ENCODE measurements at places on chromosomes 4 and X.

GRCh38 chrX:123835661-123836371 is 24.0 kb upstream of the XIAP start:
- no peak for DNase-seq

- DNase-seq = no peak
These were observed 105.9 kb downstream of the SH3RF1 start for GRCh38 chr4:169164669-169165415.

DNA sequence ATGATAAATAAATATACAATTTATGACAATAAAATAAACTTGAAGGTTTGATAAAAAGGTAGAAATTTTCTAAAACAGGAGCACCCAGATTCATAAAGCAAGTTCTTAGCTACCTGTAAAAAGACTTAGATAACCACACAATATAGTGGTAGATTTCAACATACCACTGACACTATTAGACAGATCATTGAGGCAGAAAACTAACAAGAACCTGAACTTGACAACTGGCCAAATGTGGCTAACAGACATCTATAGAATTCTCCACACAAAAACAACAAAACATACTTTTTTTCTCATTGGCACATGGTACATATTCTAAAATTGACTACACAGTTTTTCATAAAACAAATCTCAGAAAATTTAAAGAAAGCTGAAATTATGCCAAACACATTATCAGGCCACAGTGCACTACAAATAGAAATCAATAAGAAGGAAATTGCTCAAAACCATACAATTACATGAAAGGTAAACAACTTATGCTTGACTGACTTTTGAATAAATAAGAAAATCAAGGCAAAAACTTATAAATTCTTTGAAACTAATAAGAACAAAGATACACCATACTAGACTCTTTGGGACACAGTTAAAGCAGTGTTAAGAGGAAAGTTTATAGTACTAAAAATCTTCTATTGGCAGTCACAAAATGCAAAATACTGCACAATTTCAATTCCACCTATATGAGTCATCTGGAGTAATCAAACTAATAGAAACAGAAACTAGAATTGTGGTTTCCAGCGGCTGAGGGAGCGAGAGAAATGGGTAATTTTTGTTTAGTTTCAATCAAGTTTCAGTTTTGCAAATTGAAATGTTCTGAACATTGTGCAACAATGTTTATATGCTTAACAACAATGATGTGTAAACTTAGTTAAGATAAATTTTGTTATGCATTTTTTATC is 925.6 kb downstream of the SH3BGRL start:
- no peak for DNase-seq

- DNase-seq = no peak
These were observed 54.2 kb downstream of the ATXN3L start for GRCh38 chrX:13265549-13266132.

- DNase-seq = no peak
These were observed 121.2 kb downstream of the GASK1B start for GRCh38 chr4:158051401-158052235.

- DNase-seq = no peak
These were observed 594.5 kb downstream of the ARAP2 start for GRCh38 chr4:35649778-35650177.

DNA sequence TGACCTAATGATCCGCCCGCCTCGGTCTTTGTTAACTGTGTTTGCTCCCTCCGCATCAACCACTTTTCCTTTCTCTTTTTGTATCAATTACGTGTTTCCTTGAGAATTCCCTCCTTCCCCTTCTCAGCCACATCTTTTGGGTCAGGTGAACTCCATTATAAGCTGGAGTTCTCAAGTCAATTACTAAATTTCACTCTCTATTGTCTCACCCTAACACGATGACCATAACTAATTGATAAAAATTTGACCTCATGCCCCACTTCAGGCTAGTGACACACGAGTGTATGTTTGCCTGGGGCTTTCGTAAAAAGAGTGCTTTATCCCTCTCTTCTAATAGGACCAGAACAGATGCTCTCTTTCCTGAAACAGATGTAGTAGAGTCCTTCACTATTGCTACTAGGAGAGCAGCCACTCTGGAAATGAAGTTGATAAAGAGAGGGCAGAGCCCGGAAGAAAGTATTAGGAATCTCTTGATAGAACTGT is 403.6 kb upstream of the ANXA10 start:
- DNase-seq = no peak

GRCh38 chrX:29024871-29025270 is 437.6 kb downstream of the IL1RAPL1 start:
- no peak for DNase-seq

DNA sequence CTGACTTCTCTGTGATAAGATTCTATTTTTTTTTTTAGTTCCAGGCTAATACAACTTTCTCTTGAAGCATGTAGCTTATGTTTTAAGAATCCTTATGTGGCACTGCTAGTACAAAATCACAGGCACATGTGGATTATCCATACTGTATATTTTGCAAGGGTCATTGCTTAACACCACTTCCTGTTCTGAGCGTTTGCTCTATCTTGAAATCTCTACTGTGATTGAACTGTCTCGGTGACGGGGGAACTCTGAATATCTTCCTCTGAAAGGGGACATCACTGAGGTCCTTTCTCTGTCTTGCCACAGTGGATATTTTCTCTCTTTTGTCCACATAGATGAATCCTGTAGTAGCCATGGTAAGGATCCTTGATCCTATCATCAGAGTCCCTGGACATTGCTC is 2.1 kb upstream of the WFS1 start:
- no peak for DNase-seq

GRCh38 chr4:17124767-17125166 is 226.3 kb upstream of the LDB2 start:
- DNase-seq = no peak

DNA sequence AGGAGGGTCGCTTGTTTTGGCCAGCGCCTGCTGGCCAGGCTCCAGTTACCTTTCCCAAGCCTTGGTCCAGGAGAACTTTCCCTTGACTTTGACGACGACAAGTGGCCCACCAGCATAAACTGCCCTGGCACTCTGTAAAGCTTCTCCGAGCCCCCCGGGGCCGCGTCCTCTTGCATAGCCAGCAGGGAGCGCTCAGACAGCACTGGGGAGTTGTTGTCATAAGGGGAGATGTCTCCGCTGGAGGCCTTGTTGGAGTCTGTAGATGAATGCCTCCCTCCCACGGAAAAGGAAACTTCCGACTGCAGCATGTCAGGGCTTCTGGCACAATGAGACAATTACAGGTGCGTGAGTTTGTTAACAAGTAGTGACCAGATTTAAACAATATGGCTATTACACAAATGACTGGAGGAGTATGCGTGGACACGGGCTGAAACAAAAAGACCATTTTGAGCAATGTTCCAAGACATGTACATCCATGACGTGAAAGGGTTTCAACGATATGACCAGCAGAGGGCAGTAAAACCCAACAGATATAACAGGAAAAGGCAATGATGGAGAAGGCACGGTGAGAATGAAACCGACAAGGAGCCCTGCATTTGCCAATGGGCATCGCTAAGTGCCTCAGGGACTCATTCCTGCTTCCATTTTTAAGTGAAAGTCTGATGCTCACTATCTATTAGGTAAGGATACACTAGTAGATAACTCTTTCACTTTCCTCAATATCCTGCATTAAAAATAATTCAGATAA is 33.0 kb downstream of the HCCS start:
- DNase-seq = peak; percentile 62

DNA sequence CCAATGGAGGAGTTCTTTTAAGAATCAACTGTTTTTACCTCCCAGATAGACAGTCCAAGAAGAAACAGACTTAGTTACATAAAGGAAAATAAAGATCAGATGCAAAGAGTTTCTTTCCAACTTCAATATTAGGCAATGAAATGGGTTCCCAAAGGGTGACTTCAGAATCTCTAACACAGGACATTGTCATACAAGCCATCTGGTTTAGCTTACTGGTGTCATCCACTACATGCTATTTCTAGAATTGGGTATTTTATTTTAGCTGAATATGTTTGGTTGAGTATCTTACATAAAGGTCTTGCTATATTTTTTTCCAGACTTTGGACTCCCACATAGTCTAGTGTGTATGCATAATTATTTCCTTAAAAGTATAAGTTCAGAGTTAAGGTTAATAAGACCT is 162.1 kb upstream of the SLC7A11 start:
- no peak for DNase-seq

GRCh38 chr4:16897991-16898827 is at the start of gene LDB2:
Gene LDB2 (minus strand): TSS chr4:16898645.
- peak; percentile 83 for DNase-seq
